ENCODE measurements at places on chromosomes 4 and X. TPM values are rescaled to one million over a fixed set of nuclear protein-coding genes. Genes with fewer than 3 reads are reported as not detected.

DNA sequence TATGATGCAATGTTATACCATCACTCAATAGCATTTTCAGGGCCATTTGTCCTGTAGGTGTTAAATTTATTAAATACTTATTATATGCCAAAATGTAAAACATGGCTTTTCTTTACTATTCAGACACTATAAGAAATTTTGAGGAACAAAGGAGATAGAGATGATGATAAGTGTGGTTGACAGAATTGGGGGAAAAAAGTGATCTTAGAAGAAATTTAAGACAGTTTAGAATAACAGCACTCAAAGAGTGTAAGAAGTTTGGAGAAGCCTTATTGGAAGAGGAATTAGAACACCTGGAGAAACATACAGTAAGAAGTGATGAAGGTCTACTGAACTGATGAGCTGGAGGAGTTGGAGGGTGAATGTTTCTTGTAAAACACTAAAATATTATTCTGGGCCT, 12.8 kb upstream of the AFP start:
- no peak overlapping the region for H3K4me3 ChIP-seq
- no peaks in the 10 kb centered on the region for H3K36me3 ChIP-seq
- no peak overlapping the region for H3K27ac ChIP-seq
- no peaks in the 10 kb centered on the region for H3K4me1 ChIP-seq

DNA sequence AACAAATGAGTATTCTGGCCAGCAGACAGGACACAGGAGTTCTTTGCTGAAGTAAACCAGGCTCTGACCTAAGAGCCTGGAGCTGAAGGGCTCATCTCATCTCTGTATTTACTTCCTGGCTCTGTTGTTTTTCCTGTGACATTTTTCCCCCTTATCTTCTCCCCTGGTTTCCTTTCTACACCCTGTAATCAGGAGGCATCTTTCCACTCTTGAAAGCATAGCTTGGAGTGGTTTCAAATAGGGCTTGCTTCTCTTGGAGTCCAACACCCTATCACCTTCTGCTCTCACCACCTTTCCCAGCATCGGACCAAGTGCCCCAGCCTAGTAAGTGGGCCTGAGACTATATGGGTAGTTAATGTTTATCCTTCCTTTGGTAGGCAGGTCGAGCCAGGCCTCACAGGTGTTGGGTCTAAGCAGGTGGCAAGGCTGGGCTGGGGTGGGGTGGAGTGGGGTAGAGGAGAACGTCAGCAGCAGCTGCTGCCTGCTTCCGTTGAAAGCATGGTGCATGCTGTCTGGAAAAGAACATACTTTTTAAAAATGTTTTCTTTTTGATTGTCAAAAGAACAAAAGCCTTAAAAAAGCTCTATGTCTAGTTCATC, 1.2 kb downstream of the DRP2 start:
- peak overlapping the region; percentile 26 for H3K4me3 ChIP-seq
- DNase-seq, result no peak
- H3K27ac ChIP-seq, result no peak overlapping the region
- no peaks in the 10 kb centered on the region for H3K36me3 ChIP-seq
- H3K27me3 ChIP-seq, result no peaks in the 10 kb centered on the region
- H3K4me1 ChIP-seq, result no peaks in the 10 kb centered on the region

DNA sequence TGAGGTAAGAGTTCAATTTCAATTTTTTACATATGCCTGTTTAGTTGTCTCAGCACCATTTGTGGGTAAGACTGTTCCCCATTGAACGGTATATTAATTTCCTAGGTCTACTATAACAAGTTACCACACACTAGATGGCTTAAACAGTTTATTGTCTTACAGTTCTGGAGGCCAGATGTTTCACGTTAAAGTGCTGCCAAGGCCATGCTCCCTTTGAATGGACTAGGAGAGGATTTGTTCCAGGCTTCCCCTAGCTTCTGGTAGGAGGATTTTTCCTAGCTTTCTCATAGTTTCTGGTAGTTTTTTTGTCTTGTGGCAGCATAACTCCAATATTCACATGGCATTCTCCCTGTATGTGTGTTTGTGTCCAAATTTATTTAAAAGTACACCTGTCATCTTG, 149.3 kb upstream of the CYSLTR1 start:
- no peaks in the 10 kb centered on the region for H3K27me3 ChIP-seq
- H3K4me1 ChIP-seq, result no peaks in the 10 kb centered on the region
- H3K4me3 ChIP-seq, result no peak overlapping the region
- no peaks in the 10 kb centered on the region for H3K36me3 ChIP-seq
- no peak for DNase-seq

GRCh38 chrX:133645256-133645655, 230.0 kb upstream of the GPC4 start:
- H3K4me3 ChIP-seq, result no peak overlapping the region
- H3K36me3 ChIP-seq, result no peaks in the 10 kb centered on the region
- no peaks in the 10 kb centered on the region for H3K4me1 ChIP-seq
- no peak overlapping the region for H3K27ac ChIP-seq
- DNase-seq, result no peak

DNA sequence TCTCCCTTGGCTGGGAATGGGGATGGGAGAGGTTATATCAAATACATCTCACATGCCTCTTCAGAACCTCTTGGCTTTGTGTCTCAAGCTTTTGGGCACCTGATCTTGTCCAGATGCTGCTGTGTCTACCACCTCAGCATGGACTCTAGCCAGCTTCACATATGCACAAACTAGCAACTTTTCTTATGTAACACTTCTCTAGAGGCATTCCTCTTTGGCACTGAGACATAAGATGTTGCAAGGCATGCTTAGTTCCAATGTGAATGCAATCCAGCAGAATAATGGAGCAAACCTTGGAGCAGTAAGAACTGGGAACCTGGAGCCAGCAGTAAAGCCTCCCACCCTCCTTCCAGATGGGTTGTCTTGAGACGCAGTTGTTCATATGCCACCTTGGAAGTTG, 113.4 kb upstream of the TMEM47 start:
- H3K27me3 ChIP-seq, result no peaks in the 10 kb centered on the region
- H3K27ac ChIP-seq, result no peak overlapping the region
- no peak for DNase-seq
- no peak overlapping the region for H3K4me3 ChIP-seq
- no peaks in the 10 kb centered on the region for H3K4me1 ChIP-seq

DNA sequence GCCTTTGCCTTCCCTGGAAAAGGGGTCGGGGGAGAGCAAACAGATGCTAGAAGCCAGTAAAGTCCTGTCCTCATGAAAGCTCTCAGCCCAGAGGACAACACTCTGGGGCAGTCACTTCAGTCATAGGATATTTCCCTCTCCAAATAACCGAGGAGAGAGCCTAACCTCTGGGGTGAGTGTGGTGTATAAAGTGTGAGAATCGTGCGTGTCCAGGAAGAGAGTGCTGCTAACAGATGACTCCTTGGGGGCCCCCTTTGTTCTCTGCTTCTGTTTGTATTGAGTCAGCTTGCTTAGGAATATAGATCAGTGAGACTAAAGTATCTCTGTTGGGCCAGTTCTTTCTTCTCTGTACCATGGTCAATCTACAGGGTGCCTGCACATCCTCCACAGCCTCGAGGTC, 247.2 kb downstream of the PALLD start:
- H3K4me3 ChIP-seq, result no peak overlapping the region
- H3K36me3 ChIP-seq, result no peaks in the 10 kb centered on the region
- no peak for DNase-seq
- no peak overlapping the region for H3K27ac ChIP-seq

GRCh38 chr4:153393397-153393796, 48.9 kb downstream of the MND1 start:
- no peaks in the 10 kb centered on the region for H3K27me3 ChIP-seq
- no peak overlapping the region for H3K4me3 ChIP-seq
- no peaks in the 10 kb centered on the region for H3K4me1 ChIP-seq
- no peaks in the 10 kb centered on the region for H3K36me3 ChIP-seq

- H3K4me3 ChIP-seq, result no peak overlapping the region
- no peaks in the 10 kb centered on the region for H3K36me3 ChIP-seq
- H3K27ac ChIP-seq, result no peak overlapping the region
- no peaks in the 10 kb centered on the region for H3K27me3 ChIP-seq
Observed at GRCh38 chr4:151835467-151835866, 74.7 kb upstream of the GATB start.

DNA sequence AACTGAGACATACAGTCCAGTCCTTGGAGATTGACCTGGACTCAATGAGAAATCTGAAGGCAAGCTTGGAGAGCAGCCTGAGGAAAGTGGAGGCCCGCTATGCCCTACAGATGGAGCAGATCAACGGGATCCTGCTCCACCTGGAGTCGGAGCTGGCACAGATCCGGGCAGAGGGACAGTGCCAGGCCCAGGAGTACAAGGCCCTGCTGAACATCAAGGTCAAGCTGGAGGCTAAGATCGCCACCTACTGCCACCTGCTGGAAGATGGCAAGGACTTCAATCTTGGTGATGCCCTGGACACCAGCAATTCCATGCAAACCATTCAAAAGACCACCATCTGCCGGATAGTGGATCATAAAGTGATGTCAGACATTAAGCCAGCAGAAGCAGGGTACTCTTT, 20.4 kb upstream of the FRMPD3 start:
- no peaks in the 10 kb centered on the region for H3K36me3 ChIP-seq
- H3K4me3 ChIP-seq, result no peak overlapping the region
- no peaks in the 10 kb centered on the region for H3K4me1 ChIP-seq
- H3K27ac ChIP-seq, result no peak overlapping the region
- DNase-seq, result no peak
- H3K27me3 ChIP-seq, result no peaks in the 10 kb centered on the region

GRCh38 chrX:96578781-96579180, 105.9 kb upstream of the DIAPH2 start:
- H3K36me3 ChIP-seq, result no peaks in the 10 kb centered on the region
- H3K4me3 ChIP-seq, result no peak overlapping the region
- no peak for DNase-seq
- H3K4me1 ChIP-seq, result no peaks in the 10 kb centered on the region

GRCh38 chr4:87188048-87188447, 32.4 kb downstream of the KLHL8 start:
- H3K4me1 ChIP-seq, result no peaks in the 10 kb centered on the region
- no peaks in the 10 kb centered on the region for H3K36me3 ChIP-seq
- no peak overlapping the region for H3K4me3 ChIP-seq
- no peaks in the 10 kb centered on the region for H3K27me3 ChIP-seq

DNA sequence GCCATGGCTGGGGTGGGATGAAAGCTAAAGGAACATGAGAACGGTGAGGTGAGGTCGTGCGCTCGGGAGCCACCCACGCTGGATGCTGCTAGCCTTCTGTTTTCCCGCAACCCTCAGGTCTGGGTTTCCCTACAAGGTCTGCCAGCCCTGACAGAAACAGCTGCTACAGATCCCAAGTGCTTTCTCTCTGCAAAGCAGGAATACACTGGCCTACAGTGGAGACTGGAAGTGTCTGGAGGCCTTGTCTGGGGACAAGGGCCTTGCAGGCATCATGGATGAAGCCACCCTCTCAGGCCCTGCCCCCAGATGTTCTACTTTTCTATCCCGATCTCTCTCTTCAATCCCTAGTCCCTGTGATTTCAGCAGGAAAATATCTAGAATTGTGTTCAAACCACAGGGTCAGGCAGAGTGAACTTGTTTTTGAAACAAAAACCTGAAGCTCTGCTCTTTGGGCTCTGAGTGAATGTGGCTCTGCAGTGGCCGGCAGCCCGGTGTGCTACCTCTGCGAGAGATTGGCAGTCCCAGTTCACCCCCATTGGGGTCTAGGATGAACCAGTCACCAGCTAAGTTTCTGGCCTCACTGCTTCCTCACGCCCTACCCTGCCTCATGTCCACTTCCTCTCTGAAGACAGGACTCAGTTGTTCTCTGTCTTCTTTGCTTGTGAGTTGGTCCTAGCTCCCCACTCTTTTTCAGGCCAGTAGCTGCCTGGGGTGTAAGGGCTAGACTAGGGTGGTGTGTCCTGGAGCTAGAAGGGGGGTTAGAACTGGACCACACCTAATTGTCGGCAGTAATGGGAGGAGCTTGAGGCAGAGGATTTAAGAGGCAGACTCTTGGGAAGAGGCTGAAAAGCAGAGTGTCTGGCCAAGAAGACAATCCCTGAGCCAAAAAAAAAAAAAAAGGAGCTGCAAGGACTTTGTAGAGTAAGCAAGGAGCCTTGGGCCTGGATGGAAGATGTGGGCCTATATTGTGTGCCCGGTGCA, 89.6 kb downstream of the RTL5 start:
- H3K27me3 ChIP-seq, result peaks cover 2% of the 10 kb centered on the region
- peak overlapping the region; percentile 78 for H3K27ac ChIP-seq
- no peak overlapping the region for H3K4me3 ChIP-seq
- DNase-seq, result peak; percentile 68
- peaks cover 32% of the 10 kb centered on the region for H3K4me1 ChIP-seq

- no peak within 1 kb of the TSS for H3K27ac ChIP-seq
- DNase-seq, result no peak
- H3K4me1 ChIP-seq, result no peaks in the 10 kb centered on the region
- H3K27me3 ChIP-seq, result peaks cover 12% of the 10 kb centered on the region
- H3K36me3 ChIP-seq, result no peaks in the 10 kb centered on the region
Observed at GRCh38 chr4:167234316-167234881, at the start of gene SPOCK3. Gene SPOCK3, minus strand, starts transcription at chr4:167234494.

DNA sequence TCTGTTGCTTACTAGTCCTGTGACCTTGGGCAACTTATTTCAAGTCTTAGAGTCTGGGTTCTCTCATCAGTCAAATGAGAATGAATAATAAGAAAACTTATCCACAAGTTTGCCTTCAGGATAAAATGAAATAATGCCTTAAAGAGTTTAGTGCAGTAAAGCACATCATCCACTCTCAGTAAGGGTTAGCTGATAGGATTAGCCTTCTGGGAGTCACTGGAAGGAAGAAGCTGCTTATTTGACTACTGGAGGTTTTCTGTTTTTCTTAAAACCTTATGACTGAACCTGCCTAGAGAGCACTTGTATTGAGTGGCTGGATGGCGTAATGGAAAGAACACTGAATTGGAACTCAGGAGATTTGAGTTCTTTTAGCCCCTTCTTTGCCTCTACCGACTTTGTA, 1.8 kb downstream of the RNF128 start:
- no peaks in the 10 kb centered on the region for H3K36me3 ChIP-seq
- H3K27me3 ChIP-seq, result no peaks in the 10 kb centered on the region
- H3K4me1 ChIP-seq, result no peaks in the 10 kb centered on the region
- no peak for DNase-seq
- no peak overlapping the region for H3K4me3 ChIP-seq

GRCh38 chr4:20881658-20882057, 181.4 kb downstream of the PACRGL start:
- H3K4me3 ChIP-seq, result no peak overlapping the region
- no peaks in the 10 kb centered on the region for H3K27me3 ChIP-seq
- DNase-seq, result no peak
- no peaks in the 10 kb centered on the region for H3K36me3 ChIP-seq

Gene QRFPR
- not detected for total RNA-seq

Gene CT45A1
- not detected for total RNA-seq

Gene GPR82
- total RNA-seq, result 0.41 TPM

Gene RHOXF1
- not detected for total RNA-seq

Gene ELOVL6
- total RNA-seq, result 1.3 TPM

Data from sigmoid colon (tissue), 7 donors.